ENCODE measurements at places on chromosomes 13 and 19. TPM values are rescaled to one million over a fixed set of nuclear protein-coding genes. Genes with fewer than 3 reads are reported as not detected.

GRCh38 chr13:96089749-96090239 lies at the start of gene HS6ST3:
HS6ST3 (plus strand) TSS chr13:96090107.
- DNase-seq: no peak

DNA sequence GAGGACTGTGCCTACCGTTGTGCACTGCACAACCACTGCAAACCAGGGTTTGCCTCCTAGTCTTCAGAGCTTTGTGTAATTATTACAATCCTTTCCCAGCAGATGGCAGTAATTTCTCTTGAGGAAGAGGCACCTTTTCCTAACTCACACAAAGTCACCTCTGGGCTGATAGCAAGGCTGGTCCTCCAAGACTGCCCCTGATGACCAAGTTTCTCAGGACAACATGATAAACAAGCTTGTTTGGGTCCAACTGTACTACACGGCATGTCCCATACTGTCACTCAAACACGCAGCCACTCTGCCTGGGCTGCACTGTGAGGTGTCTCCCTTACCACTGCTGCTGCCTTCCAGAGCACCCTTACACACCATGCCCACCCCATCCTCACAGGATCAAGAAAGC lies 39.3 kb downstream of the RFXAP start:
- no peak for DNase-seq

- peak; percentile 88 for DNase-seq
Observed at GRCh38 chr13:42991898-42992763, at the start of gene EPSTI1. EPSTI1 (minus strand) TSS chr13:42992241; CDS start chr13:42992165, 76 bp downstream.

The KLK4 gene
- total RNA-seq: not detected

DNA sequence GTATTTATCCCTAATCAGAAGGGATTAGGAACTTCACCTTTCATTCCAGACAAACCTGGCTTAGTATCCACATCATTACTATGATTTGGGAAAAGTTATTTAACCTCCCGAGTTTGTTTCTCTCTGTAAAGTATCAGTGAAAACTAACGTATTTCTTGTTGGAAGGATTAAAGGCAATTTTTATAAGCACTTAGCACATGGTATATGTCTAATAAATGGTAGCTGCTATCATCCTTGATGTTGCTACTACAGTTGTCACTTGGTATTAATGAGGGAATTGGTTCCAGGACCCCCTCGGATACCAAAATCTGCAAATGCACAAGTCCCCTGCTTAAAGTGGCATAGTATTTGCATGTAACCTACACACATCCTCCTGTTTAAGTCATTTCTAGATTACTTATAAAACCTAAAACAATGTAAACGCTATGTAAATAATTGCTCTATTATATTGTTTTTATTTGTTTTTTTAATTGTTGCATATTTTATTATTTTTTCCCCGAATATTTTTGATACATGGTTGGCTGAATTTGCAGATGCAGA lies 42.7 kb upstream of the FAM124A start:
- DNase-seq: no peak

The OR7A10 gene
- total RNA-seq: not detected

- no peak for DNase-seq
Observed at GRCh38 chr13:50387051-50387581, 371.9 kb downstream of the KCNRG start.

DNA sequence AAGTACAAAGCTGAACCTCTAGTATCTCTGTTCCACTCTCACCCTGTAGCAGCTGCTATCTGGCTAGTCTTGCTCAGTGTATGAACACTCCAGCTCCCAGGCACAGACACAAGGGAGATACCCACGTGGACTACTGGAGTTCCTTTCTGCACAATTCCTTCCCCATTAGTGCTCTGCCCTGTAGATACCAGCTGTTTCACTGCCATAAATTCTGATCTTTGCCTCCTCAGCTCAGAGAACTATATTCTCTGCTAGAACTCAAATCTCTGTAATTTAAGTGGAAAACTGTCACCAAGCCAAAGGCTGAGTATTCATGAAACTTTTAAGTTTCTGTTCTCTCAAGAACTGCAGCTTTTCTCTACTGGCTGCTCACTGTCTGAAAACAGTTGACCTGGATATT lies 273.7 kb downstream of the DIAPH3 start:
- DNase-seq: no peak

The GPR12 gene
- total RNA-seq: not detected

GRCh38 chr19:4014541-4015491 lies 7.3 kb downstream of the PIAS4 start:
- DNase-seq: no peak

The COL4A1 gene
- total RNA-seq: 178 TPM

The SPHK2 gene
- total RNA-seq: 19.9 TPM

GRCh38 chr19:19460761-19461265 lies 54.5 kb downstream of the TSSK6 start:
- DNase-seq: no peak

The TPM4 gene
- total RNA-seq: 409 TPM

DNA sequence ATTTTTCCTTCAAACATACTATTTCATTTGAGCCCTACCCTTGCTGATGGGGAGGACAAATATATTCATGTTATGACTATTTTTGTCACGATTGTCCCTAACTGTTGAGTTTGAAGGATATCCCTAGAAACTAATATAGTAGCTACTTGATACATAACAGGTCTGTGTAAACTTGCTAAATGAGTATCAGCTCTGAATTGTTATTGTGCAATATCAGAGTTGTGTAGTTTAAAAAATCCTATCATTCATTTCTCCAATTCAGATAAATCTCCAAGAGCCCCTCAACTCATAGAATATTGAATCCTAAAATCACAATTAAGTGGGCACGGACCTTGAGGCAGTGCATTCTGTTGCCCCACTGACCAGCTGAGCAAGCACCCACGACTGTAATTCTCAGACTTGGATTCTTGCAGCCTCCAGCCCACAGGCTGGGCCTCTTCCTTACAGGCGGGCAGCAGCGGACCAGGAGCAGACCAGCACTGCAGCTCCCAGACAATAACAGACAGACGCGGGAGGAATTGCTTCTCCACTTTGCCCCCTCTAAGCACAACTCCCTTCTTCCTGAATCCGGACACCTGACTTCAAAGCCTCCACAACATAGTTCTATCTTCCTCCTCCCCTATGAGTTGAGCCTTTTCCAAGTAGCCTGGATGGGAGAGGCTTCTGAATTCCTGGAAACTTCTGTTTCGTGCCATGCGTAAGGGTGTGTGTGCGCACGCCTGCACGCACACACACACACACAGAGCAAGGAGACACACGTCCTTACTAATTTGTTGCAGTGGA lies 337.6 kb upstream of the ARGLU1 start:
- no peak for DNase-seq

GRCh38 chr19:2423915-2424685 lies 3.3 kb downstream of the TIMM13 start:
- DNase-seq: no peak

DNA sequence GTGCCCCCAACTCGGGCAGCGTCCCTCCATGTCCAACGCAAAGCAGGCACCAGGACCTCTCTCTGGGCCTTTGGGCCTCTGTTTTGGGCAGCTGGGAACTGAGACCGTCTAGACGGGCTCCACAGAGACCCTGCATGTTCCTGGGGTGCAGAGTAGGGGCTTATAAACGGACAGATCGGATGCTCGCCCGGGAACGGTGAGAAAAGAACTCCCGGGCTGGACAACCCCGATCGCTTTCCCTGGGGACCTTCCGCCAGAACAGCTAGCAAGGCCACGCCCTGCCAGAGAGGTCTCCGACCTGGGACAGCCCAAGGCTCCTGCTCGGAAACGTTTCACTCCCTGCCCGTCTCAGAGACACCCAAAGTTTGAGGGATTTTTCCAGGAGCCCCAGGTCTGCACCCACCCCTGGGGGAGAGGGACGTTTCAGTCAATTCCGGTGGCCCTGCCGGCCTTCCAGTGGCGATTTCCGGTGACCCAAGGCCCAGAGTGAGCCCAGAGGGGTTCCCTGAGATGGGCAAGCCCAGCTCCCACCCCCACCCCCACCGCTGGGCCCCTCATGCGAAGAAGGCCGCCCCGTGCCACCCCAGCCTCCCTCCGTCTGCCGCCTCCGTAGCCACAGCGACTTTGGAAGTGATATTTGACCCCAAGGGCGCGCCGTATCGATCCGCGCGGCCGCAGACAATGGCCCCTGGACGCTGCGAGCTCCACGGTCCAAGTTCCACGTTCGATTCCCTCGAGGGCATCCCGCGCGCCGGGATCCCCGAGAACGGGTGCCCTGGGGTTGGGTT lies 1.7 kb downstream of the NR2F6 start:
- no peak for DNase-seq

DNA sequence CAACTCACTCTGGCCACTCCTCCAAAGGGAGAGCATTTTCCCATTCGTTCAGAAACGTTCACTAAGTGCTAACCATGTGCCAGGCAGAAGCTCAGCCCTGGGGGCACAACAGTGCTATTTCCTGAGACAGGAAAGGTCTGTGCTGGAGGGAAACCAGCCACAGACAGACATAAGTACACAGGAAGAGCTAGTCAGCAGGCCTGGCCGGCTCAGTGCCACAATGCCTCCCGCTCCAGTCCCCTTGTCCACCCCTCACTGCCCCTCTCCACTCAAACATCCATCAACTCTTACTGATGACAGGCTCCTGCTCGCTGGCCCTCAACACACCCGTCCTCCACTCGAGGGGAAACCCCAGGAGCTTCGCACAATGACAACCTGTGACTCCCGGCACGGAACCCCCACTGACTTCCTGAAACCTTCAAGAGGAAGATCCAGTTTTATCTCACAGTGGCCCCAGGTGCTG lies 11.3 kb upstream of the PLA2G4C start:
- DNase-seq: no peak

DNA sequence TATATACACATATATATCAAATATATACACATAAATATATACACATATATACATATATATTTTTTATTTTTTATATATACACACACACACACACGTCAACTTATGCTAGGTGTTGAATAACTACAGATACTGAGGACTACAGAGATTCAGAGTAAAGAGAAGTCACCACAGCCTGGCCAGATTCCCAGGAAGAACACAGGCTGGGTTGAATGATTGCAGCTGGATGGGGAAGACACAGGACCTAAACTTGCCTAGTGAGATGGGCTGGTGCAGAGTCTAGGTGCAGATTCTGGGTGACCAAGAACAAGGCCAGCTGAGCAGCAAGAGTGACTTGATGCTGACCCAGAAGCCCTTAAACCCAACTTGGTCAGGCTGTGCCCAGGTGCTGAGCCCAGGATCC lies 241.3 kb downstream of the KCTD12 start:
- no peak for DNase-seq

The ZSCAN4 gene
- total RNA-seq: not detected

DNA sequence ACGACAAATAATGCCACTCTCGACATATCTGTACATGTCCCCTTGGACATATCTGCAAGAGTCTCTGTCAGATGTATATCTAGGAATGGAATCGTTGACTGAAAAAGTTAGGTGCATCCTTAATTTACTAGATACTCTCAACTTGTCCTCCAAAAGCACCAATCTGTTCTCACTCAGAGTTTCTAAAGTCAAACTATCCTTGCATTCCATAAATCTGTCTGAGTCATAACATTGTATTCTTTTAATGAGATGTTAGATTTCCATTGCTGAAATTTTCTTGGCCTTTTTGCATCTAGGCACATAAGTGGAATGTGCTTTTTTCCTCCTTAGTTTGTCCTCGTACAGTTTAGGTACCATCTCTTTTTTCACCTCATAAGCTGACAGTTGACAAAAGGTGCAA lies 139.8 kb downstream of the PTPRS start:
- no peak for DNase-seq

The ITGBL1 gene
- total RNA-seq: 6.4 TPM

- DNase-seq: no peak
Observed at GRCh38 chr13:30114571-30115256, 192.6 kb downstream of the KATNAL1 start.

DNA sequence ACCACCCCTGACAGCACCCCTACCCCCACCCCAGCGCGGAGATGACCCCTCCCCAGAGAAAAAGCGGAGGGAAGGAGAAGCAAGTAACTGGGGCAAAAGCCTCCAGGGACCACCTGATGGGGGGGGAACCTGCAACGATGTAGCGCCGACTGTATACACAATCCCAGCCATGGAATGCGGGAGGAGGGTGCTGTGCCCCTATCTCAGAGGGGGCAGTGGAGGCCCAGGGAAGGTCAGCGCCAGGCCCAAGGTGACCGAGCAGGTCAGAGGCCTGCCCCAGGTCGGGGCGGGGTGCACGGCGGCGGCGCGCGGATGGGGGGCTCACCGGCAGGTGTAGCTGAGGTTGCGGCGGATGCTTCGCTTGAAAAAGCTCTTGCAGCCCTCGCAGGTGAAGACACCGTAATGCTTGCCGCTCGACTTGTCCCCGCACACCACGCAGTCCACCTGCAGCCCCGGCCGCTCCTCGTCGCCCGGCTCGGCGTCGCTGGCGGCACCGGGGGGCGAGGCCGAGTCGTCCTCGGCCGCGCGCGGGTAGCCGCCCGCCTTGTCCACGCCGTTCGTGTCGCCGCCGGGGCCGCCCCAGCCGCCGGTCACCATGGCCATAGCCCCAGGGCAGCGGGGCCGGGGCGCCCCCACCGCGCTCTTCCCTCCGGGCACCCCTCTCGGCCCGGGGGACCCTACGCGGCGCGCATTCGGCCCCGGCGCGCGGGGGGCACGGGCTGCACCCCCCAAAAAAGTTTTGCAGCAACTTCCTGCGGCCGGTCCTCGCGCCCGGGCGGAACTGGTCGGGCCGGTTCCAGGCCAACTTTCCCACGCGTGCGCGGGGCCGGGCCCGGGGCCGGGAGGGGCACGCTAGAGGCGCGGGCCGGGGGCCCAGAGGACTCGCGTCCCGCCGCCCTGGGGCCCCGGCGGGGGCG lies 843 bp downstream of the NR2F6 start:
- DNase-seq: no peak

- DNase-seq: no peak
Observed at GRCh38 chr13:97631158-97631557, 197.2 kb downstream of the RAP2A start.

GRCh38 chr13:79490824-79491223 lies 9.9 kb downstream of the NDFIP2 start:
- DNase-seq: no peak

GRCh38 chr19:3459965-3460582 lies 20.3 kb downstream of the SMIM24 start:
- no peak for DNase-seq

The CGB3 gene
- not detected for total RNA-seq

DNA sequence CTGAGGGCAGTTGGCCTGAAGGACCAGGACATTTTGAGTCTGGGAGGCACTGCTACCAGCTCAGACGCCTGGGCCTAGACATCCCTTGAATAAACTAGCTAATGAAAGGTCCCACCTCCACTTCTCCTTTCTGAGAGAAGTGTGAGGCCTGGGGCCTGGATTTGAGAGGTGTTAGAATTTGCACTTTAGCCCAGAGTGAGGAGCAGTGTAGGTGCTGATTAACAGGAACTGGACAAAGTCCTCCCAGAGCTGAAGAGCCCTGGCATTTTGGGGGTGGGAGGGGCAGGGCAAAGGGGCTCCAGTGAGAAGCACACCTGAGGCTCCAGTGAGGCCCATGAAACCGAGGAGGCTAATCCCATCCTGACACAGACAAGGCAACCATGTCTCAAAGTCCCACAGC lies 15.2 kb upstream of the SLC1A5 start:
- DNase-seq: no peak

GRCh38 chr19:4084547-4084877 lies 17.8 kb upstream of the ZBTB7A start:
- DNase-seq: no peak

Data from vagina (tissue), 2 donors.